Thoracic aorta endothelial cell (primary cell): ENCODE measurements at places on chromosomes 7 and 10. TPM values are rescaled to one million over a fixed set of nuclear protein-coding genes. Genes with fewer than 3 reads are reported as not detected.

Gene AKR1C3
- total RNA-seq, result 98.7 and 144 TPM in 2 replicates

Gene TM9SF3
- total RNA-seq, result 172 and 201 TPM in 2 replicates

Gene ELN
- total RNA-seq, result 0.07 and 0.13 TPM in 2 replicates

Gene SEPTIN7
- total RNA-seq, result 299 and 340 TPM in 2 replicates

Gene PAXIP1
- total RNA-seq, result 16.1 and 17.8 TPM in 2 replicates

Gene TFEC
- total RNA-seq, result 29.1 and 29.4 TPM in 2 replicates

Gene SUN3
- not detected in 2 replicates for total RNA-seq

Gene VSIR
- 3.5 and 12.6 TPM in 2 replicates for total RNA-seq

Gene SUV39H2
- total RNA-seq, result 36.7 and 40.5 TPM in 2 replicates

Gene ADD3
- 57.3 and 71.3 TPM in 2 replicates for total RNA-seq

Gene ASB10
- not detected in 2 replicates for total RNA-seq

Gene EN2
- not detected in 2 replicates for total RNA-seq

Gene INPP5A
- 25.4 and 33.1 TPM in 2 replicates for total RNA-seq
